Stimulated activated CD4-positive, alpha-beta T cell treated with anti-CD3 and anti-CD28 coated beads, Interleukin-2, amount 100 ng/mL, for 4 hours (primary cell): ENCODE measurements at places on chromosomes 7 and 10.

- DNase-seq = no peak
Observed at GRCh38 chr7:64879086-64879730, 23.9 kb upstream of the ZNF273 start.

DNA sequence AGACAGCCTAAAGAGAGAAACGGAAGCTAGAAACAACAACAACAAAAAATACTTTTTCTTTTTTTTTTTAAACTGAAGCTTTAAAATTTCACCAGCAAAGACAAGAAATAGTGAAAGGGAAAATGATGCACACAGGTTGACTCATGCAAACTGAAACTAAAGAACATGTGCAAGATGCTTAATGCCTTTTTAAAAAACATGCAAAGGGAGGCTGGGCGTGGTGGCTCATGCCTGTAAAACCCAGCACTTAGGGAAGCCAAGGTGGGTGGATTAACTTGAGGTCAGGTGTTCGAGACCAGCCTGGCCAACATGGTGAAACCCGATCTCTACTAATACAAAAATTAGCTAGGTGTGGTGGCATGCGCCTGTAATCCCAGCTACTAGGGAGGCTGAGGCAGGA lies 15.1 kb upstream of the CUBN start:
- DNase-seq = peak; percentile 40

GRCh38 chr7:159107161-159107892 lies 37.3 kb downstream of the VIPR2 start:
- no peak for DNase-seq

- DNase-seq = no peak
Observed at GRCh38 chr7:139522830-139523198, 671 bp upstream of the CLEC2L start.

DNA sequence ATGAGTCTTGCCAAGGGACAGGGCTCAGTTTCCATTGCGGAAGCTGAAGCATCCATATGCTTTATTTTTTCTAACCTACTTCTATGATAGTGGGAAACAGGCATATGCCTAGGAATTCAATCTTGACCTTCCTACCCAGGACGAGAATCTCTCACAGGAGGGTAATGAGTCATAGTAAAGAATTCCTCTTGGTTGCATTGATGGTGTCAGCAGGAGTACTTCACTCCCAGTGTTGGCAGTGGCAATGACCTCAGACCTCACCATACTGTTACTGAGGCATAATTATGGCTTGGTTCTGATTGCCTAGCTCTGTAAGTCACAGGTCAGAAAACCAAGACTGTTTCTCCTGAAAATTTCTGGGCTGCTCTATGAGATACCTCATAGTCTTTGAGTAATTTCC lies 552.9 kb downstream of the ARL4A start:
- no peak for DNase-seq

DNA sequence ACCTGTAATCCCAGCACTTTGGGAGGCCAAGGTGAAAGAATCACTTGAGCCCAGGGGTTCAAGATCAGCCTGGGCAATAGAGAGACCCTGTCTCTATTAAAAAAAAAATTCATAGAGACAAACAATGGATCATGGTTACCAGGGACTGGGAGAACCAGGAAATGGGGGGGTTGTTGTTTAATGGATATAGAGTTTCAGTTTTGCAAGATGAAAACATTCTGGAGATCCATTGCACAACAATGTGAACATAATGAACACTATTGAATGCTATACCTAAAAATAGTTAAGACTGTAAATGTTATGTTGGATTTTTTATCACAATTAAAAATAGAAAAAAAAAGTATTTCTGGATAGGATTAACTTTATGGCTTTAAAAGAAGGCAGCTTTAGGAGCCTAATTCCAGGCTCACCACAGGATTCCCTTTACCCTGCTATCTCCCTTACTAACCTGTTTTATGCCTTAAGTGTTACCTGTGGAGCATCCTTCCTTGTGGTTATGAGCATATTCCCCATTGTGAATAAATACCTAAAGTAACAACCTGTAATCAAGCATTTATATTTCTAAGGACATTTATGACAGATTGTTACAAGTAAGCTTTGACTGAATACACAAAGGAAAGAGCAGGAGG lies 45.1 kb upstream of the SGCE start:
- no peak for DNase-seq
